ENCODE measurements at places on chromosomes 7 and 10.

- H3K27me3 ChIP-seq = no peaks in the 10 kb centered on the region
- H3K4me1 ChIP-seq = peaks cover 10% of the 10 kb centered on the region
- H3K36me3 ChIP-seq = peaks cover 11% of the 10 kb centered on the region
- no peak overlapping the region for H3K4me3 ChIP-seq
- no peak for DNase-seq
Observed at GRCh38 chr7:93927585-93927984, 6.0 kb downstream of the GNG11 start.

- no peaks in the 10 kb centered on the region for H3K27me3 ChIP-seq
- no peaks in the 10 kb centered on the region for H3K4me1 ChIP-seq
- H3K4me3 ChIP-seq = no peak overlapping the region
Observed at GRCh38 chr10:20858292-20859124, 38.6 kb downstream of the NEBL start.

- H3K4me1 ChIP-seq = no peaks in the 10 kb centered on the region
- no peak for DNase-seq
- H3K27ac ChIP-seq = no peak overlapping the region
- H3K36me3 ChIP-seq = peaks cover 57% of the 10 kb centered on the region
- H3K4me3 ChIP-seq = no peak overlapping the region
Observed at GRCh38 chr10:100939763-100940344, 27.1 kb downstream of the SLF2 start.

DNA sequence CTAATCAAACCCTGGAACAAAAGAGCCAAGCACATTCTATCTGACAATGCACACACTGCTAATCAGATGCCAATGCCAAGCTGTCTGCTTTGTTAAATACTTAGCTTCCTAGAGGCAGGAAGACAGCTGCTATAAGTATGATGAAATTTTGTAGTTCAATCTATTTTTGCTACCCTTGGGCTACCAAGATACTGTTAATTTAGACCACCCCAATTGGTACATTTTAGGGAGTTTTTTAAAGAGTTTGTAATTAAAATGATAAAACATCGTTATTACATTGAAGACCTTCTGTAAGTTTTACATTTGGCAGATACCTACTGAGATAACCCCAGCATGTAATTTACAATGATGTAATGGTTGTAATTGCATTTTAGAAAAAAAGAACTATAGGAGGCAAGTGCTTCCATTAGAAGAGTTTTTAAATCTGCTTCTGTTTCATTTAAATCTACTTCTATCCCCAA, 268.5 kb downstream of the ADK start:
- no peaks in the 10 kb centered on the region for H3K36me3 ChIP-seq
- no peaks in the 10 kb centered on the region for H3K27me3 ChIP-seq
- H3K27ac ChIP-seq = no peak overlapping the region
- DNase-seq = no peak

GRCh38 chr10:31315453-31315852, 3.6 kb upstream of the ZEB1 start:
- H3K4me3 ChIP-seq = peak overlapping the region; percentile 17
- H3K27me3 ChIP-seq = no peaks in the 10 kb centered on the region
- H3K4me1 ChIP-seq = peaks cover 26% of the 10 kb centered on the region
- no peaks in the 10 kb centered on the region for H3K36me3 ChIP-seq
- H3K27ac ChIP-seq = peak overlapping the region; percentile 59

GRCh38 chr10:62652114-62652513, 152.4 kb upstream of the ADO start:
- no peak overlapping the region for H3K4me3 ChIP-seq
- H3K36me3 ChIP-seq = no peaks in the 10 kb centered on the region
- H3K4me1 ChIP-seq = peaks cover 34% of the 10 kb centered on the region
- peak; percentile 77 for DNase-seq
- peak overlapping the region; percentile 67 for H3K27ac ChIP-seq

- H3K36me3 ChIP-seq = no peaks in the 10 kb centered on the region
- peak overlapping the region; percentile 65 for H3K4me3 ChIP-seq
- no peak overlapping the region for H3K27ac ChIP-seq
- DNase-seq = peak; percentile 82
- no peaks in the 10 kb centered on the region for H3K27me3 ChIP-seq
Observed at GRCh38 chr10:11743461-11744338, 1.5 kb downstream of the ECHDC3 start.

DNA sequence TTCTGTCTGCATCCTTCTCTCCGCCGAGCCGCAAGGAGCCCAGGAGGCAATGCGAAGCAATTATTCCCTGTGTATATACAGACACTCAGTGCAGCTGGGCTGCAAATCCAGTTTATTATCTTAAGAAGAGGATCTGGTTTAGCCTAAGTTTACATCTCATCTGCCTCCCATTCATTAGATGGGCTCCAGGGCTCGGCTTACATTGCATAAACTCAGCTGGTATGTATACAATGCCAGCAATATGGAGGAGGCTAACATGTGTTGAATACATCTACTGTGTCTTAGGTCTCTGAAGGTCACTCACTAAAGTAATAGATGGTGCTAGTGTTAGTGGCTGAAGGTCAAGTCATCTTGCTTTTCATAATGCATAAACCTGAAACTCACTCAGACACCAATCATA, 996.8 kb downstream of the KCNMA1 start:
- H3K27ac ChIP-seq = no peak overlapping the region
- H3K36me3 ChIP-seq = no peaks in the 10 kb centered on the region
- H3K4me3 ChIP-seq = no peak overlapping the region

GRCh38 chr7:573933-574381, 54.3 kb upstream of the PDGFA start:
- DNase-seq = no peak
- no peaks in the 10 kb centered on the region for H3K4me1 ChIP-seq
- no peaks in the 10 kb centered on the region for H3K36me3 ChIP-seq
- no peak overlapping the region for H3K4me3 ChIP-seq

DNA sequence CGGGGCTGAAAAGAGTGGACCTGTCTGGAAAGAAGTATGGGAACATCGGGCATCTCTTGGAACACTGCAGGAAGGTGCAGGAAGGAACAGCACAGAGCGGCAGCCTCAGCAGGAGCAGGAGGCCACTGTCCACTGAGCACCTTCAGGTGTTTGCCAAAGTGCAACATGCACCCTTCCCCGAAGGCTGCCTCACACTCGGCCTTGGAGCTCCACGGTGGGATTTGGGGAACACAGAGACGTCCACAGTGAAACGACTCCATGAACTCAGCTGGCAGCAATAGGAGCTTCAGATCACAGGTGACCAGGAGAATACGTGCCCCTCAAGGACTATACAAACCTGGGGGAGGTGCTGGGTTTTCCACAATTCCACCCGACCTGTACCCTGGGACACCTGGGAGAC, 140.3 kb upstream of the RET start:
- no peak overlapping the region for H3K27ac ChIP-seq
- peak; percentile 36 for DNase-seq
- no peaks in the 10 kb centered on the region for H3K4me1 ChIP-seq
- H3K4me3 ChIP-seq = no peak overlapping the region

DNA sequence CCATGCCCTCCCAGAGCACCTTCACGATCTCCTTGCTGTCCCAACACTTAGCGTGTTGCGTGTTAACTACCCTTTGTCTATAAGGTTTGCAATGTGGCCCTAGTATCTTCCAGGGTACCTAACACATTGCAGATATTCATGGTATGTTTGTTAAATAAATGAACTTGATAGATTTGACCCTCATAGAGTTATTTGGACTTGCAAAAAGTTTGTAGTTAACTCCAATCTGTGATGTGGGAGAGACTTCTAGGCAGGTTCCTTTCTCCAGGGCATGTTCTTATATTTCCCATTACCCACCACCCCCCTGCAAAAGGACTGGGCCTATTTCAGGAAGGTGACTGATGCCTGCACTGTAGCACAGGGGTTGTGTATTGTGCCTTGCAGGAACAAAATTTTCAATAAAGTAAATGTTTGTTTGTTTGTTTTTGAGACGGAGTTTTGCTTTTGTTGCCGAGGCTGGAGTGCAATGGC, 612 bp downstream of the HILPDA start:
- peak overlapping the region; percentile 97 for H3K4me3 ChIP-seq
- peaks cover 35% of the 10 kb centered on the region for H3K4me1 ChIP-seq
- H3K27ac ChIP-seq = peak overlapping the region; percentile 96
- H3K27me3 ChIP-seq = no peaks in the 10 kb centered on the region
- H3K36me3 ChIP-seq = peaks cover 7% of the 10 kb centered on the region

DNA sequence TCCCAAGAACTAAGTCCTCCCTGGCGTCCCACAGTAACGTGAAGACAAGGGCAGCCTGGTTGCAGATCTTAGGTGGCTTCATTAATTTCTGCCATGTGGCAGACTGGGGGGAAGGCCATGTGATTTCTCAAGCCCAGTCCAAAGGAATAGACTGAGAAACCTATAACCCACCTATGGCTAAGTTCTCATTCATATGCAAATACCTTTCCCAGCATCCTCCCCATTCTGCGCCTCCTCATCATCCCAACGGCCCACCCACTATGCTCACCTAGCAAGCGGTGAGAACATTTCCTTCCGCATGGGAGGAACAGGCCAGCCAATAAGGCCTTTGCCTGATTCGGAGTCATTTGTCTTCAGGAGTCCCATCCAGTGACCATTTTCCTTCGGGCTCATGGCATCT, 8.2 kb upstream of the CLEC2L start:
- H3K27me3 ChIP-seq = peaks cover 10% of the 10 kb centered on the region
- no peaks in the 10 kb centered on the region for H3K36me3 ChIP-seq
- H3K4me1 ChIP-seq = no peaks in the 10 kb centered on the region
- H3K27ac ChIP-seq = no peak overlapping the region

DNA sequence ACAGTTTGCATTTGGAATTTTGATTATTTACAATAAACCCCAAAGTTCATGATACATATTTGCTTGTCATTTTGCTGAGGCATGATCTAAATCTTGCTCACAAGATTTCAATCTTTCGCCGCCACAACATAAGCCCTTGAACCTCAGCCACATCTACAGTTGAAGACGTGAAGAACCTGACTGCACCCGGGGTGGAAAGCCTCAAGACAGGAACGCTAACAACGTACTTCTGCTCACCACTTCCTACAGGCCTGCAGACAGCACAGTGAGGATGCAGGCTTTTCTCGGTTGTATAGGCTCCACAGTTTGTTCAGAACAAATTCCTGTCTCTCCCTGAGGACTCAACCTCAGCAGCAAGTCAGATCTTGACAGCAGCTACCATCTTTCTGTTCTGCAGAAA, 393.8 kb upstream of the PRKCQ start:
- no peak overlapping the region for H3K4me3 ChIP-seq
- DNase-seq = no peak
- H3K36me3 ChIP-seq = no peaks in the 10 kb centered on the region
- no peak overlapping the region for H3K27ac ChIP-seq

DNA sequence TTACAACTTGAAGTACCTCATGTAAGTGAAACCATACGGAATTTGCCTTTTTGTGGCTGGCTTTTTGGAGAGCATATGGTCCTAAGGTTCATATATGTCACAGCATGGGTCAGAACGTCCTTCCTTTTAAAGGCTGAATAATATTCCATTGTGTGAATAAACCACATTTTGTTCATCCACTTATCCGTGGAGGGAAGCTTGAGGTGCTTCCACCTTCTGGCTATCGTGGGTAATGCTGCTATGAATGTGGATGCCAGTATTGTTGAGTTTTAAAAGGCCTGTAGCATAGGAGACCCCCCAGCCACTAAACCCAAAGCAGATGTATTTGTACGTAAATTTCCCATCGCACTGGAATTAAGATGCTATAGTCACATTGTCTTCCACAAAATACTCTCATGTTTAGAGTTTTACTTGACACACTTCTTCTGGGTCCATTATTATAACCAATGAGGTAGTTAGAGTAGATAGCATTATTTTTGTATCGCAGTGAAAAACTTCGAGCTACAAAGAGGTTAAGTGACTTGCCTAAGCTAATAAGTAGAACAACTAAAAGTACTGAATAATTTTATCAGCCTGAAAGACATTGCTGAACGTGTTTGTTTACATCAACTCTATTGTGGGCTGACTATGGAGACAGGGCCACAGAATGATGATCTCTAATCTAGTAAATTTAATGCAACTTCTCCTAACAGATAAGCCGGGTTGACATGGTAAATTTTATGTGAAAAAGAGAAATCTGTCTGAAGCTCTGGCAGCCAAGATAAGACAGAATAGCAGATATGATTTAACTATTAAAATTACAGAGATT, 183.0 kb upstream of the CTBP2 start:
- no peaks in the 10 kb centered on the region for H3K4me1 ChIP-seq
- DNase-seq = no peak
- H3K27ac ChIP-seq = no peak overlapping the region
- no peaks in the 10 kb centered on the region for H3K36me3 ChIP-seq
- no peak overlapping the region for H3K4me3 ChIP-seq
- H3K27me3 ChIP-seq = peaks cover 8% of the 10 kb centered on the region

- DNase-seq = no peak
- no peak overlapping the region for H3K27ac ChIP-seq
- H3K4me3 ChIP-seq = no peak overlapping the region
Observed at GRCh38 chr7:47967708-47968107, 11.7 kb downstream of the HUS1 start.

- no peak overlapping the region for H3K4me3 ChIP-seq
Observed at GRCh38 chr10:49331431-49331830, 32.5 kb downstream of the C10orf71 start.

DNA sequence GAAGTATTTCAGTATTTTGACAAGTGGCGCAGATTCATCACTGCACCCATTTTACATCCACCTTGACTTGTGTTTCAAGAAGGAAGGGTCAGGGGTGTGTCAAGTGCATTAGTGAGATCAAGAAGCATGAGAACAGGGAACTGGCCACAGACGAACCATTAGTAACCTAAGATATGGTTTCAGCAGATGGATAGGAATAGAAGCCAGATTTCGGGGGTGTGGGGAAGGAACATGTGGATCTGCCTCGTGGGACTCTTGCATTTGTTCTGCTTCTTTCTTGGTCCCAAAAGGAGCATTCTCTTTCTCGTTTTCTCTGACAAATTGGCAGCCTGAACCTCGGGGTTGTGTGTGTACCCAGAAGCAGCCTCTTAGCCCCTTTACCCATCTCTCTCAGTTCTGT, 9.6 kb downstream of the DENND2A start:
- DNase-seq = no peak
- H3K4me3 ChIP-seq = no peak overlapping the region
- peaks cover 7% of the 10 kb centered on the region for H3K27me3 ChIP-seq
- no peak overlapping the region for H3K27ac ChIP-seq

DNA sequence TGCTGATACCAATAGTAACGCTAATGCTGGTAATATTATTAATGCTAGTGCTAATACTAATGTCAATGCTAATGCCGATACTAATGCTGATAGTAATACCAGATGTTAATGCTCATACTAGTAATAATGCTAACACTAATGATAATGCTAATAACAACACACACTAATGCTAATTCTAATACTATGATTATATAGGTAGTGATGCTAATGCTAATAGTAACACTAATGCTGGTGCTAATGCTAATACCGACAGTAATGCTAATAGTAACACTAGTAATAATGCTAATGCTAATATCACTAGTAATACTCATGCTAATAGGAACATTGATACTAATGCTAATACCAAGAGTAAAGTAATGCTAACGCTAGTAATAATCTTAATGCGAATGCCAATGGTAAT, 406.4 kb upstream of the RNF32 start:
- no peak overlapping the region for H3K27ac ChIP-seq
- H3K4me1 ChIP-seq = no peaks in the 10 kb centered on the region
- no peaks in the 10 kb centered on the region for H3K36me3 ChIP-seq
- H3K4me3 ChIP-seq = no peak overlapping the region
- no peak for DNase-seq

- H3K36me3 ChIP-seq = no peaks in the 10 kb centered on the region
- peaks cover 25% of the 10 kb centered on the region for H3K27me3 ChIP-seq
- no peaks in the 10 kb centered on the region for H3K4me1 ChIP-seq
- no peak for DNase-seq
Observed at GRCh38 chr7:99693427-99694200, 13.8 kb upstream of the CYP3A5 start.
